ENCODE measurements at places on chromosomes 7 and 10.

GRCh38 chr10:19772972-19773371 lies 43.3 kb upstream of the PLXDC2 start:
- no peak for DNase-seq

DNA sequence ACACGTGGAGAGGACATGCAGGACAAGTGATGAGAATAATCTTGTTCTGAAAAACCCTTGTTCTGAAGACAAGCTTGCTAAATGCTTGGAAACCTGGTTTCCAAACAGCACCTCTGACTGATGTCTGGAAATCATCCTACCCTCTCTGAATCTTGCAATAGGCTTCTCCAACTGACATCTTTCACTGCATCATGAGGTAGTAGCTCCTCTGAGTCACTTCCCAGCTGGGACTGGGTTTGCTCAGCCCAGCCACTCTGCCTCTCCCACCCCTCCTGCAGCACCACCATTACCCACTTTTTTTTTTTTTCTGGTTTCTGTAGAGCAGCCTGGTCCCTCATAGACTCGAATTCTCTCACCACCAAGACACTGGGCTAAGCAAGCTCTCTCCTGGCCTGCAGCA lies 919.8 kb downstream of the GRID1 start:
- DNase-seq = no peak

- DNase-seq = no peak
These were observed 41.6 kb downstream of the RBM28 start for GRCh38 chr7:128302139-128302538.

DNA sequence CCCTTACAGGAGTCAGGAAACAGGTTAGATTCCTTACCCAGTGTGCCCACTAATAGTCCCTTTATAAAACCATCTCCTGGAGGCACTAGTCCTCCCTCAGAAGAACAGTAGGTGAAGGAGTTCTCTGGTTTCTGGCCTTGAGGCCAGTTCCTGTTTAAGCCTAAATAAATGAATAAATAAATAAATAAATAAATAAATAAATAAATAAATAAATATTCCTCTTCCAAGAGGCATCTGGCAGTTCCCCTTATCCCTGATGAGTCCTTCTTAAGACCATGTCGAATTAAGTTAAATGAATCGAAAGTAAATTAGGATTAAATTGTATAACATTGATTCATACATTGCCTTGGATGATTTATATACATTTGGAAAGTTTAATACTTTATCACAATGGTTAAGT lies 223.3 kb downstream of the PCDH15 start:
- DNase-seq = no peak

GRCh38 chr7:1678571-1679325 lies 8.7 kb downstream of the ELFN1 start:
- no peak for DNase-seq

GRCh38 chr10:55873485-55873884 lies 487.6 kb downstream of the ZWINT start:
- DNase-seq = no peak

DNA sequence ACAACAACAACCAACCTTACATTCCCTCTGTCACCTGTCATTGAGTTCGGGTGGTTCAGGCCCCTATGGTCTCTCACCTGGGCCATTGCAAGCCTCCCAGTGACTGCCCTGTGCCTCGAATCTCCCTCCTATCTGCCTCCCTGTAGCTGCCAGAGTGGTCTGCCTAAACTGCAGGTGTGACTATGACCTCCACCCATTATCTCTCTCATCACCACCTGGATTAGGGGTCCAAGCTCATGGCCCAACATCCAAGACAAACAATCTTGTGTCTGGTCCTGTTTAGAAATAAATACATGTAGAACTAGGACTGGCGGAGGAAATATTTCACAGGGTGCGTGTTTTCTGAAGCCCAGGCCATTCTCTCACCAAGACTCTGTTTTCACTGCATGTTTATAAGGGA lies 146.6 kb downstream of the HERPUD2 start:
- DNase-seq = no peak

DNA sequence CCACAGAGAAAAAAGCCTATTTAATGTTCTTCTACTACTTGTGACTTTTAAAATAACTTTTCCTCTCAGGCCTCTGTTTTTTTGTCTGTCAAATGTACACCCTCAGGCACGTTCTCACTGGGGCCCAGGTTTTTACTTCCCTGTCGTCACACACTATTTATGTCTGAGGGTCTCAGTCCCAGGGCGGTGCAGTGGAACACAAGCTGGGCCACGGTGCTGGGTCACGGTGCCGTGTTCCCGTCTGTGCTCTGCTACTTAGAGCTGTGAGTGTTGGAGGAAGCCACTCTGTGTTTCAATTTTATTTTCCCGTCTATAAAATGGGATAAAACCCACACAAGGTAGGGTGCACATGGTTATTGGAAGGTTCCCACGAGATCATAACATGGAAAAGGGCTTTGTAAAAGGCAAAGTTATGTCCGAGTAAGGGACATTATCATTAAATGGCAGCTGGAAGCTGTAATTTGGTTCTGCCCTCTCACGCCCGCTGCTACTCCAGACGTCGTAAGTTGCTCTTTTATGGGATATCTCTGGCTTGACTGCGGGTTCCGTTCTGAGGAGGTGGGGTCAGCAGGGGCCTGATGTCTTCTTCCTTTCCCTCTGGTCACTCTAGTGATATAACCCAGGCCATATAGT lies 25.2 kb downstream of the ZNF775 start:
- DNase-seq = no peak

DNA sequence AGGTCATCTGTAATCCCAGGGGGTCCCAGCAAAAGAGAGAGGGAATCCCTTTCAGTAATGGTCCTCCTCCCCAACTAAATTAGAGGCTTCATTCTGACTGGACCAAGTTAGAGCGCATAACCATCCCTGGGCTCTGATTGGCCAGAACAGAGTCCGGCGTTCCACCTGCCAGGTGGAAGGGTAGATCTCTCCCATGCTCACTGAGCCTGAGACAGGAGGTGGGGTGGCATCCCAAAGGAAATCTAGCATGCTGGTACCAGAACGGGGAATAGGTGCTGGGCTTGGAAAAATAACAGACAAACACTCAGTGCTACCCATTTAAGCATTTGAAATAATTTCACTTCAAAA lies 21.0 kb upstream of the TSPAN33 start:
- no peak for DNase-seq

DNA sequence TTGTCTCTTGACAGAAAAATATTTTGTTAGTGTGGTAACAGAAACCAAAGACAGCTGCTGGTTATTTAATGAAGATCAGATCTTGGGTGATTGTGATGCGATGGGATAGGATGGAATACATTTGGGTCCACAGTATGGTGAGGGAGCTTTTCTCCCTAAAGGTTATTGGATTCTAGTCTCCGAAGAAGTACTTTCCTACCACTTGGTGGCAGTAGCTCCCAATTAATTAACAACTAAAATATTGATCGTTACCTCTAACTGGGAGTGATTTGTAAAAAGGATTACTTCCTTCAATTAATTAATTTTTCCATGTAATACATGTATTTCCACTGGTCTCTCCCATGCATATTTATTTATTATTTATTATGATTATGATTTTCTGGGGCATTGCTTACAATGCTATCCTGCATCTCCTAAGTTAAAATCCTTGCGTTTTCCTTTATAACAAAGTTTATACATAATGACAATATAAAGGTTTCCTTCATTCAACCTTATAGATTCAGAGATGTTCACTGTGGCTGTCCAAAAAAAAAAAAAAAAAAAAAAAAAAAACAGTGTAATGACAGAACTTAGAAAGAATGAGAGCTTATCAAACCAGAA lies 25.6 kb downstream of the TMEM196 start:
- DNase-seq = no peak

GRCh38 chr7:24384362-24385030 lies 100.5 kb downstream of the NPY start:
- no peak for DNase-seq

DNA sequence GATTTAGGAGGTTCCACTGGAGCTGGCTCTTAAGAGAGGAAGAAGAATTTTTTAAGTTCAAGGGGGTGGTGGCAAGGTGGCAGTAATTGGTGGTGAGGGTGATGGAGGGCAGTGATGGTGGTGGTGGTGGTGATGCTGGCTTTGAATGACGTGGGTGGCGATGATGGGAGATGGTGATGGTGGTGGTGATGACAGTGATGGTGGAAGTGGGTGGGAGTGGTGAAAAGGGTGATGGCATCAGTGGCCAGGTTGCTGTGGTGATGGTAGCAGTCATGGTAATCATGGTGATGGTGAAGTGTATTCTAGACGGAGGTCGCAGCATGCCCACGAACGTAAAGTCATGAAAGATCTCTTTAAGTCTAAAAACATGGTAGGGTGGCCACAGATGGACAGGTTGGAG lies 197.3 kb downstream of the PTEN start:
- no peak for DNase-seq

DNA sequence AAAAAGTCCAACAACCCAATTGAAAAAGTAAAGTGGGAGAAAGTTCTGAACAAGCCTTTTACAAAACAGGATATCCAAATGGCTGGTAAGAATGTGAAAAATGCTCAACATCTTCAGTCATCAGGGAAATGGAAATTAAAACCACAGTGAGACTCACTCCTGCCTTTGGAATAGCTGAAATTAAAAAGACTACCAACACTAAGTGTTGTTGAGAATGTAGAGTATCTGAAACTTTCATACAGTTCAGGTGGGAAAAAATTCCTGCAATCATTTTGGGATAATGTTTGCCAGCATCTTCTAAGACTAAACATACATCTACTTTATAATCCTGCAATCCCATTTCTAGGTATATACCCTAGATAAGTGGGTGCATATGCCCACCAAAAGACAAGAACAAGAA lies 395.1 kb downstream of the GRID1 start:
- no peak for DNase-seq

DNA sequence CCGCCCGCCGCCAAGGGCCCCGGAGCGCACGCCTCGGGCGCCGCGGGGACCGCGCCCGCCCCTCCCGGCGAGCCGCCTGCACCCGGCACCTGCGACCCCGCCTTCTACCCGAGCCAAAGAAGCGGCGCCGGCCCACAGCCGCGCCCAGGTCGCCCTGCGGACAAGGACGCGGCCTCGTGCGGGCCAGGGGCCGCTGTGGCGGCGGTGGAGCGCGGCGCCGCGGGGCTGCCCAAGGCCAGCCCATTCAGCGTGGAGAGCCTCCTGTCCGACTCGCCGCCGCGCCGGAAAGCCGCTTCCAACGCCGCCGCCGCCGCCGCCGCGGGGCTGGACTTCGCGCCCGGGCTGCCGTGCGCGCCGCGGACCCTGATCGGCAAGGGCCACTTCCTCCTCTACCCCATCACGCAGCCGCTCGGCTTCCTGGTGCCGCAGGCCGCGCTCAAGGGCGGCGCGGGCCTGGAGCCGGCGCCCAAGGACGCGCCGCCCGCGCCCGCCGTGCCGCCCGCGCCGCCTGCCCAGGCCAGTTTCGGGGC lies 3.5 kb downstream of the UNCX start:
- no peak for DNase-seq

DNA sequence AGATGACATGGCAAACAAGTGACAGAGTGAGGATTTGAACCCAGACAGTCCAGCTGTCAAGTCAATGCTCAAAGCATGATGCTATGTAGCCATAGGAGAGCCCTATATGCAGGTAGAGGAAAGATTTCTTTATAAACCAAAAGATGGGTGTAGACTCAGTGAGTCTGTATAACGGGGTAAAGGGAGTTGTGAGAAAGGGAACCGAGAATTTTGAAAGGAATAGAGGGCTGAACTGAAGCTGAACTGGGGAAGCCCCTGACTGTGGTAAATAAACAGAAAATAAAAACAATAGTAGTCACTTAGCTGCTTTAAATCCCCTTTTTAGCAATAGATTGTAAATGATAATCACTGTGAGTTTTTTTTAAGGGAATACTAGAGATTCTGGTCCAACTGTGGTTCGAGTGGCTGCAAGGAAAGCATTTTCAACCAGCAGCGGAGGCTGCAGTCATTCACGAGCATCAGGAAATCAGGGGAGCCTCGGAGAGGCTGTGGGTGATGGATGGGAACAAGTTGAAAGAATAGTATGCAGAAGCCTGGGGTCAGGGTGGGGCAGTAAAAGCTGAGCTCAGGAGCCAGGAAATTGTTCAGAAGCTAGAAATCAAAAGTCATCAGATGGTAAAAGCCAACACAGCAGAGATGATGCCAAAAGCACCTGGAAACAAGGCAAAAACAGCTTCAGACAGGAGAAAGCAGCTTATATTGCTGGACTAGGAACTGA lies 393.5 kb downstream of the GFRA1 start:
- DNase-seq = no peak

DNA sequence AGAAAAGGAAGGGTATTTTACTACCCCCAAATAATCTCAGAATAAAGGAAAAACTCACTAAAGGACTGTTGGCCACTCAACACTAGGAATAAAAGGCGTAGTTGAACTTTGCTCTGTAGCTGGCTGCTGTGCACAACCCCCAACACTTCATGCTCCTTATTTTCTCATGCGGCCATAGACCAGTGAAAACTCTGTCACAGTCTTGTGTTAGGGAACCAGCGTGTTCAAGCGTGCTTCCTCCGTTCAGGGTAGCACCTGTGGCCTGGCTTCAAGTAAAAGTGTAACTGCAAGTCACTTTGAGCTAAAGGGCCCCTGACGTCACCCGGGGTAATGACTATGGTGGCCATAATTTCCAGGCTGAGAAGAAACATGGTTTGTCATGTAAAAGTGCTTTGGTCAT lies 27.0 kb downstream of the BLNK start:
- no peak for DNase-seq

- no peak for DNase-seq
These were observed 58.7 kb upstream of the COL1A2 start for GRCh38 chr7:94336009-94336408.

DNA sequence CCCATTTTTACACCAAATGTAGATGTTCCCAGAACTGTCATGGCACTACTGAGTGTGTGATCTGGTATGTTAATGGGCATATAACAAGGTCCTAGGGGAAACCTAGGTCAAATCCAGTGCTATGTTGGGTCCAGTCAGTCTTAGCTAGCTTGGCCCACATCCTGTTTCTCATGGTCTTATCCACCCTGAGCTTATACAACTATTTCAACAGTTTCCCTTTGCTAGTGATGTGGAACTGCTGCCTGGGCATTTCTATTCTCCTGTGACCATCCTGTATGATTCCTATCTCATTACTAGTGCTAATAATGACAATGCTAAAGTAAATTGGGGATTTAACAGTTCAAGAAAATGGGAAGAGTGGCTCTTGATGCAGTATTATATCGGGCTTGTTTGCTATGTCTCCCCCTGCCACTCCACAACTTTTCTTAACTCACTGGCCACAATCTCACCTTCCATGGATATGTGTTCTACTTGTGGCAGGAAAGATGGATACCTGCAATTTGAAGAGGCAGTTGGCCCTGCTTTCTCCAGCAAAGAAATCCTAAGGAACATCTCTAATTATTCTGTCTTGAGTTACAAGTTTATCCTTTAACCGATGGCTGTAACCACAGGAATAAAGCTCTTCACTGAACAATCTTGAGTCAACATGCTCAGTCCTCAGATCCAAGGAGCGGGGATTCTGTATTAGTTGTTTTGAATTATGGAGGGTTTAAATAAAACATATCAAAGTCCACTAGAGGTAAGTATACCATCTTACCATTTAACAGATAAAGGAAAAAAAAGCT lies 707.8 kb downstream of the XPNPEP1 start:
- DNase-seq = no peak

Measured in CD4-positive, alpha-beta memory T cell (primary cell).